T-cell (primary cell): ENCODE measurements at places on chromosomes 3 and 15.

DNA sequence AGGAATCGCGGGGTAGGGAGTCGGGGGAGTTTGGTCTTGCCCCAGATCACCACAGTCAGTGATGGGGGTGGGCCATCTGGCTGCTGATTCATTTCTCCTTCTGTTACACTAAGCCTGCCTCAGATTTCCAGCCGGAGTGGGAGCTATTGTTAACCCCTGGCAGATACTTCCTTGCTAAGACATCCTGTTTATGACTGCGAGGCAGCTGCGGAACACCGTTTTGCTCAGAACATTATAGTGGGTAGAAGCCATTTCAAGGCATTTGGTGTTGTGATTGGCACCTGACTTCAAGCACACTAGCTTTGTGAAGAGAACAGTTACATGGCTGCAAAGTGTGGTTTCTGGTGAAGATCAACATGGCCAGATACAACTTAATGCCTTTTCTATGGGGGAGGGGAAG, 73.8 kb downstream of the FLNB start:
- H3K4me1 ChIP-seq = peaks cover 37% of the 10 kb centered on the region
- peak overlapping the region; percentile 10 for H3K4me3 ChIP-seq
- no peaks in the 10 kb centered on the region for H3K27me3 ChIP-seq
- peak; percentile 58 for DNase-seq

GRCh38 chr3:78645628-78646310, 1122.0 kb downstream of the ROBO1 start:
- no peak overlapping the region for H3K27ac ChIP-seq
- no peaks in the 10 kb centered on the region for H3K4me1 ChIP-seq
- H3K27me3 ChIP-seq = no peaks in the 10 kb centered on the region
- no peak for DNase-seq
- H3K36me3 ChIP-seq = no peaks in the 10 kb centered on the region

DNA sequence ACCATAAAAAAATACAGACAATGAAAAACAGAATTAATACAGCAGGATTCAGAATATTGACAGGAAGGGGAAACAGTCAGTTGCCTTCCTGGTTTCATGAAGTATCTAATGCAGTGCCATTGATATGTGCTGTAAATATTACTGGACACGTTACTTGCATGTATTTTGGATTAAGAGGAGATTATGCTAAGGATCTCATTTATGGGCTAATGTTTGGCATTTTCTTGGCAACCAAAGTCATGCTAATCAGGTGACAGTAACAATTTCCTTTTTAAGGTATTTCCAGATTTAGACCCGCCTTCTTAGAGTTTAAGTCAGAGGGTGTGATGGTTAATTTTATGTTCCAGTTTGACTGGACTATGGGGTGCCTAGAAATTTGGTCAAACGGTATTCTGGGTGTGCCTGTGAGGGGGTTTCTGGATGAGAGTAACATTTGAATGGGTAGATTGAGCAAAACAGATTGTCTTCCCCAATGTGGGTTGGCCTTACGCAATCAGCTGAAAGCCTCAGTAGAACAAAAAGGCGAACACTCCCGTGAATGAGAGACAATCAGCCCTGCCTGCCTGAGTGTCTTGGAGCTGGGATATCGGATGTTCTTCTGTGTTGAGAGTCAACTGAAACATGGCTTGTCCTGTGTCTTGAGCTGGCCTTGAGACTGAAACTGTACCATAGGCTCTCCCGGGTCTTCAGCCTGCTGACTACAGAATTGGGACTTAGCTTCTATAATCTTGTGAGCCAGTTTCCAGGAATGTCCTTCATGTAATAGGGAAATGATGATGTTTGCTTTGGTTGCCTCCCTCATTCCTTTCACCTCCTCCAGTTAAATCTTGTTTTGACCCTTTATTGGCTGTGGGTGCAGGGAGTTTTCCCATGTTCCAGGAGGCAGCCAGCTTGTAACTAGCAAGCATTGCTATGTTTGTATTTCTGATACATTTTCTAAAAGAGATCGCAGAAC, 10.5 kb downstream of the SQOR start:
- no peaks in the 10 kb centered on the region for H3K27me3 ChIP-seq
- no peak for DNase-seq
- H3K27ac ChIP-seq = no peak overlapping the region
- no peaks in the 10 kb centered on the region for H3K36me3 ChIP-seq
- H3K4me3 ChIP-seq = no peak overlapping the region

DNA sequence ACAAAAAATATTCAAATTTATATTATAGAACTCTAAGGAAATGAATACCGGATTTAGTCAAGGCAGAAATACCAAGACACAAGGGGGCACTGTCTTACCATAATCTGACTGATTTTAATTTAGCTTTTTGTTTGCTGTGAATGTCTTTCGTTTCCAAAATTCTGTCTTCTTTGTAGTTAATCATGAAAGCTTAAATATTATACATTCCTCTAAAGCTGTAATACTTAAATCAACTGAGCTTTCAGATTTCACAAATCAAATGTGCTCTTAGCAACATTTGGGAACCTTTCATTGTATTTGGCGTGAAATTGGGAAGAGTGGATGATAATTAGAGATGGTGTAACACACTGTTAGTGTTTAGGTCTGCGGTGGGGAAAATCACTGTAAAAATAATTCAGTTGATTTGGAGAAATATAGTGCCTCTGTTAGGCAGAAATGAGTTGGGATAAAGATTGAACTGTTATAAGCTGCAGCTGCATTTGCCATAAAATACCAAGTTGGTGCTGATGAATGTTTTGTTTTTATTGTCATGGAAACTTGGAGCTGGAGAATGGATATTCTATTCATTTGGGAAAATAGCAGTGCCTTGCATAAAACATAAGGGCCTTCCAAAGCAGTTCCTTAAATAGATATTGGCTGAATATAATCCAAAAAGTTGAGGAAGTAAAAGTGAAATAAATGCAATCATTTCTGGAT, 228.2 kb downstream of the TCF12 start:
- H3K4me3 ChIP-seq = no peak overlapping the region
- DNase-seq = no peak
- H3K27me3 ChIP-seq = no peaks in the 10 kb centered on the region
- H3K27ac ChIP-seq = no peak overlapping the region

GRCh38 chr15:64232400-64232799, 69.6 kb upstream of the PPIB start:
- no peak for DNase-seq
- H3K36me3 ChIP-seq = no peaks in the 10 kb centered on the region
- H3K4me3 ChIP-seq = no peak overlapping the region
- H3K27me3 ChIP-seq = no peaks in the 10 kb centered on the region
- H3K27ac ChIP-seq = no peak overlapping the region

- no peaks in the 10 kb centered on the region for H3K4me1 ChIP-seq
- H3K27me3 ChIP-seq = no peaks in the 10 kb centered on the region
- H3K27ac ChIP-seq = no peak overlapping the region
- no peaks in the 10 kb centered on the region for H3K36me3 ChIP-seq
- no peak overlapping the region for H3K4me3 ChIP-seq
Observed at GRCh38 chr3:132253262-132253878, 63.8 kb upstream of the ACP3 start.

GRCh38 chr15:68800875-68801274, 19.8 kb downstream of the ANP32A start:
- H3K27ac ChIP-seq = no peak overlapping the region
- DNase-seq = no peak
- no peak overlapping the region for H3K4me3 ChIP-seq
- H3K4me1 ChIP-seq = peaks cover 51% of the 10 kb centered on the region
- H3K36me3 ChIP-seq = peaks cover 2% of the 10 kb centered on the region
